ENCODE measurements at places on chromosomes 3 and 15. TPM values are rescaled to one million over a fixed set of nuclear protein-coding genes. Genes with fewer than 3 reads are reported as not detected.

The MED12L gene
- 0.49 TPM for total RNA-seq

The MCTP2 gene
- 4.4 TPM for total RNA-seq

The NR2F2 gene
- total RNA-seq = 88.4 TPM

The AP3B2 gene
- 0.16 TPM for total RNA-seq

The GP9 gene
- not detected for total RNA-seq

The SKOR1 gene
- 0.25 TPM for total RNA-seq

The LIPC gene
- total RNA-seq = 0.16 TPM

The KLHL6 gene
- total RNA-seq = not detected

The TTC14 gene
- 25.1 TPM for total RNA-seq

The GASK1A gene
- 0.33 TPM for total RNA-seq

The B2M gene
- total RNA-seq = 684 TPM

The RETNLB gene
- total RNA-seq = not detected
